Brain (organoid and tissue), 16 donors: ENCODE measurements at places on chromosomes 5 and 9. TPM values are rescaled to one million over a fixed set of nuclear protein-coding genes. Genes with fewer than 3 reads are reported as not detected.

Gene ACSL6
- polyA plus RNA-seq: 4.8 TPM

GRCh38 chr5:171157276-171157675 is 151.8 kb upstream of the TLX3 start:
- no peak for DNase-seq

DNA sequence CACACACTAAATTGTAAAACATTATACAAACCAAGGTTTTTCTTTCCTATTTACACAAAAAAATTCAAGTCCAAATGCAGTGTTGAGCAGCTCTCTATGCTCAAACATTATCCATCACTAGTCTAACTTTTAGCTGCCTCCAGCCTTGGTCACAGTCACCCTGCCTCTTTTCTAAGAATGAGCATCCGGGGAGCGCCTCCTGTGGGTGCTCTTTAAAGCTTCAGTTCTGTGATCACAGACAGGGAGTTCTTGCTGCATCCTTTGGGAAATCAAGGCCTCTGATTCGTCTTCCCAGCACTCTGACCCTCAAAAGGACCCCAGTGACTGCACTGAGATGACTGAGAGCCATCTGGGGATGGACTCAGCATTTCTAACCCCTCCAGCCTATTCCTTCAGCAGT is 289.6 kb downstream of the SEC61B start:
- DNase-seq: no peak

Gene GDA
- 10.5 TPM for polyA plus RNA-seq

DNA sequence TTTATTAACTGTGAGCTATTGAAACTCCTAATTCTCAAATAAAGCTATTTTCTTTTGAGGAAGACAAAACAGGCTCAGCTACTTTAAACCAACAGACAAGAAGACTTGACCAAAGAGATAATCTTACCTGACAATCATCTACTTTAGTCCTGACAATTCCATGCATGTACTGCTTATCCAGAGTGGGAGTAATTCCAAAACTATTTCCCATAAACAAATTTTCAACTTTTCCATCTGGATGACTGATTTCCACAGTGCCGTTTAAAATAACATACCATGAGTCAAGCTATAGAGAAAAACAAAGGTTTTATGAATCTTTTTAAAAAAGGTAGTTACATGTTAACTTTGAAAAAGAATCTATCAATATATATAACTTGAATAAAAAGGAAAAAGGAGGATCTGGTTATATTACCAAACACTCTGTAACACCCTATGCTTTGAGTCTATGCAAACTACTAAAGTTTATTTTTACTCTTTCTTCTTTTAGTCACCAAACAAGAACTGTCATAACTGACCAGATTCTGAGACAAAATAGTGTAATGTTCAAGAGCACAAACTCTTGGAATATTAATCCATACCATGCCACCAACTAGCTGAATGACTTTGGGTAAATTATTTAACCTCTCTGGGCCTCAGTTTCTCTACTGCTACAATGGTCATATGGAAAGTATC is 129.7 kb downstream of the RAPGEF6 start:
- no peak for DNase-seq
